ENCODE measurements at places on chromosomes 2 and 18. TPM values are rescaled to one million over a fixed set of nuclear protein-coding genes. Genes with fewer than 3 reads are reported as not detected.

The VWA3B gene
- total RNA-seq: 0.17 TPM

DNA sequence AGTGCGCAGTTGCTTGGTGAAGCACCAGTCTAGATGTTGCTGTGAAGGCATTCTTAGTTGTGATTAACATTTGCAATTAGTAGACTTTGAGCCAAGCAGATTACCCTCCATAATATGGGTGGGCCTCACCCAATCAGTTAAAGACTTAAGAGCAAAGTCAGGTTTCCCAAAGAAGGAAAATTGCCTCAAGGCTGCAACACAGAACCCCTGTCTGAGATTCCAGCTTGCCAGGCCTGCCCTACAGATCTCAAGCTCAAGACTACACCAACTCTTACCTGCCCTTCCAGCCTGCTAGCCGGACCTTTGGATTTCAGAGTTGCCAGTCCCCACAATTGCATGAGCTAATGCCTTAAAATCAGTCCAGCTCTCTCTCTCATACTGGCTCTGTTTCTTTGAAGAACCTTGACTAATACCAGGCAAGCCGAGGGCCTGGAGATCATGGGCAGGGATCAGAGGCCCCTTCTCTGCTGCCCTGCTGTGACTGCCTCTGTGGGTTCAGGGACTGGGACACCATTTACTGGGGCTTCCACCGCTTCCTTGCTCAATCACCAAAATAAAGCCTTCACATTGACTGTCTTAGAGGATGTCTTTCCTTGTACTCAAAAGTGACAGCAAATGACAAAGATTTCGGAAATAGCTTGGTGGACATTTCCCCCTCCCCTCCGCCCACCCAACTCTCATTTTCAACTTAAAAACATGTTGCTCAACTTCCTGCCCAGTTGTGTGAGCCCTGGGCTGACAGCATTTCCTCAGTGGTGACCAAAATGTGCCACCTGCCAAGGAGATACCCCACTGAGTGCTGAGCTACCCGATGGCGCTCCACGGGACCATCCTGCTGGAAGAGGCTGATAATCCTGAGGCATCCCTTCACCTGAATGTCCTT is 86.7 kb downstream of the GALNT14 start:
- DNase-seq: no peak

The SRD5A2 gene
- total RNA-seq: not detected

GRCh38 chr2:234995332-234996068 is 43.7 kb downstream of the SH3BP4 start:
- DNase-seq: no peak

The TTN gene
- total RNA-seq: 19.6 TPM

- DNase-seq: no peak
These were observed 113.2 kb upstream of the CHST9 start for GRCh38 chr18:27298214-27298804.

DNA sequence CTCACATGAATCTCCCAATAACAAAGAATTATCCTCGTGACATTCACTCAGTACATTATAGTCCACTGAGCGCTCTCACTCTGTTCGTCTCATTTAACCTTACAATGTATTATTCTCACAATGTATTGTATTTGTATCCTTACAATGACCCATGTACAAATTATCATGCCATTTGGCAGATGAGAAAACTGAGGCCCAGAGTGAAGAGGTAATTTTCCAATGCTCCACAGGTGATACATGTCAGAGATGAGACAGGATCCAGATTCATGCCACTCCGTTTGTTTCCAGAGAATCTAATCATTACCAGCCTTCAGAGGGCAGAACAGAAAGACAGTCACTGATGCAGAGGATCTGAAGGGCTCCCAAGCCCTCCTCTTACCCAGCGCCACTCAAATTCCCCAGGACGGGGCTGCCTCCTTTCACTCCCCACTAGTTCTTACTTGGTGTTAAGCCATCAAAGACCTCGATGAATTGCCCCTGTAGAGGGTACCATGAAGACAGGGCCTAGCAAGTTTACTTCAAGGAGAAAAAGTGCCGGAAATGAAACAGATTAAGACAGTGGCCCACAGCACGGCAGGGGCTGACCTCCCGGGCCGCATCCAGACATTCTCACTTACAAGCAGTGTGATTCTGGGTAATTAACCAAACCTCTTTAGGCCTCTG is 98.4 kb upstream of the MBOAT2 start:
- no peak for DNase-seq

DNA sequence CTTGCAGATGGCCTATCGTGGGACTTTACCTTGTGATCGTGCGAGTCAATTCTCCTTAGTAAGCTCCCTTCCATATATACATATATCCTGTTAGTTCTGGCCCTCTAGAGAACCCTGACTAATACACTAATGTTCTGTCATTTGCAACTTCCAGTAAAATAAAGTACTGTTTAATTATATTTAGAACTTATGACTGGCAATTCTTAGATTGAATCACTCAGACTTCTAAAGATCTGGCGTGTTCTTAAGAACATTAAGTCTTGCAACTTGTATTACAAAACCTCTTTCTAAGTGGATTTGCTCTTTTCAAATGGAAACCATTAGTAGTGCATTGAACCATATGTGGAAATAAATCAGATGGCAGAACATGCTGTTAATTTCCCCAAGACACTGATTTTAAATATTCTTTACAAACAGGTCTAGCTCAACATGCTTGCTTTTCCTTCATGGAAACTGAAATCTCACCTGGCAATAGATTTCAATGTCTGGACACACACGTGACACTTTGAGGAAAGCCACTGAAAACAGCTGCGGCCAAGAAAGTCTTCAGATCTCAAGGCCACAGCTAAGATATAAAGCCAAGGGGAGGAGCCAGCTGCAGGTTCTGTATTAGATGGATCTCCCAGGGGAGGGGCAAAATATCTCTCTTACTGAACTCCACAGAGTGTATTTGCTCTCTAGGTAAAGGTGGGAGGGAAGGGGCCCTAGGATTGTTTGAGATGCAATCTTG is 50.6 kb downstream of the PMAIP1 start:
- no peak for DNase-seq

GRCh38 chr2:213991453-213992108 is 419.3 kb upstream of the VWC2L start:
- DNase-seq: no peak

DNA sequence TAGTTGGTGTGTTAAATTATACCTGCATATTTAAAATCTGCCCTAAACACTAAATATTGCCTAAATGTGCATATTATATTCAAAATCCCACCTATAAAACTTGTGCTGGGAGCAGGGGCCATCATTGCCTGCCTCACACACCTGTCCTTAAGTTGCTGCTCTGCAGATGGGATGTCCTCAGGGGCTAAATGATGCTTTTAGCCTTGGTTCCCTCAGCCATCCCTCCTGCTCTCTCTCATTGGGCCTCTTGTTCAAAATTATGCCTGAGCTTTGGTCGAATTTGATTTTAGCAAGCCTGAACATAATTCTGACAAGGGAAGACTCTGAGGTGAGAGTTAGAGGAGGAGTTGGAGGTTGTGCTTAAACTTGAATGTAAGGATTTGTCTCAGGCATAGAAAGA is 318.3 kb upstream of the RAB12 start:
- no peak for DNase-seq

DNA sequence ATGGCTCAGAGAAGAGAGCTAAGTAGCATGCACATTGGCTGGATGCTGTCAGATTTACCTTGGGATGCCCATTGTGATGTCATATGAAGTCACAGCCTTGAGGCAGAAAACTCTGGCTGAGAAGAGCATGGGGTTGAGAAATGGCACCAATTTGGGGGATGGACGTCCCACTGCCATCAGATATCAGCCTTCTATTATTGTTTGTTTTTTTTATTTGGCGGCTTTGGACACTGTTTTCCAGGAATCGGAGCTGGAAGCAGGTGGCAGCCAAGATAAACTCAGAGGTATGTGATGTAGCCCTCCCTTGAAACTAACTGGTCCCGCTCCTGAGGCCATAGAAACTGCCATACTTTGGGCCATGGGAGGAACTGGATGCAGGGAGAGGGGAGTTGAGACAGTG is 40.6 kb downstream of the GCKR start:
- DNase-seq: no peak

DNA sequence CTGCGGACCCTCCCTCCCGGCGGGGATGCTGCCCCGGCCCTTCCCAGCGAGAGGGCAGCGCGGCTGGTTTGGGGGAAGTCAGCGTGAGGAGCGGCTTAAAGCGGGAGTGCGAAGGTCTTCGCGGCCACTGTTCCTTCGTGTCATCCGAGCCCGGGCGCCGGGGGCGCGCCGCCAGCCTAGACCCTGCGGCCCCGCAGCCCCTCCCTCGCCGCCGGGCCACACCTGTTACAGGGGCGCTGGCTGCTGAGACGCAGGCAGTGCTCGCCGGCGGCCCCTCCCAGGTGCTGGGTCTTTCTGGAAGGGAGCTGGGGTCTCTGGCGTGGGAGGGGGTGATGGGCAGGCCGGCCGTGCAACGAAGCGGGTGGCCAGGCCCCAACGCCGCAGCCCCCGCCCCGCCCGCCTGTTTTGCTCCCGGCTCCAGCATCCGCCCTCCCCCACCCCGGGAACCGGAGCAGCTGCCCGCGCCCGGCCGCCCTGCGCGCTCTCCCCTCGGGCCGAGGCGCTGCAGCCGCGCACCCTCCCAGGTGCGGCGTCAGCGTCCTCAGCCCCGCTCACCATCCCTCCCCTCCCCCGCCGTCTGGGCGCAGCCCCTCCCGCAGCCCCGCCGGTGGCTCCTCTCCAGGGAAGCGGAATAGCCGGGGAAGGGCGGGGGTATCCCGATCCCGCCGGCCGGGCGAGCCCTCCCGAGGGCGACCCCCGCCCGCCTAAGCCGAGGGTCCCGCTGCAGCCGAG is 727 bp downstream of the KIF1A start:
- no peak for DNase-seq

The SALL3 gene
- not detected for total RNA-seq

DNA sequence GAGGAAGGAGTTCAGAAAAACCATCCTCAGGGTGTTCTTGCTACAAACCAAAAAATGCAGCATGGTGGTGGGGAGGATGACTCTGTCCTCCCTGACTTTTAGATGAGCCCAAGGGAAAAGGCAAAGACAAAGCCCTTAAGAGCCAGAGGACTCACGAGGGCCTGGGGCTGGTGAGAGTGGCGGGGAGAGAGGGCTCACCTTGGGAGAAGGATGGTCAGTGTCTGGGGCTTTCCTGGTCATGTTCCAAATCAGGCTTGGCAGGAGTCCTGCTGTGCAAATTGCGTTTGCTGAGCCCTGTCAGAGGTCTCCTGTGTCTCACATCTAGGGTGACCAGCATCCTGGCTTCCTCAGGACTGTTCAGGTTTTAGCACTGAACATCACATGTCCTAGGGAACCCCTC is 4.7 kb downstream of the UGT1A1 start:
- DNase-seq: no peak

DNA sequence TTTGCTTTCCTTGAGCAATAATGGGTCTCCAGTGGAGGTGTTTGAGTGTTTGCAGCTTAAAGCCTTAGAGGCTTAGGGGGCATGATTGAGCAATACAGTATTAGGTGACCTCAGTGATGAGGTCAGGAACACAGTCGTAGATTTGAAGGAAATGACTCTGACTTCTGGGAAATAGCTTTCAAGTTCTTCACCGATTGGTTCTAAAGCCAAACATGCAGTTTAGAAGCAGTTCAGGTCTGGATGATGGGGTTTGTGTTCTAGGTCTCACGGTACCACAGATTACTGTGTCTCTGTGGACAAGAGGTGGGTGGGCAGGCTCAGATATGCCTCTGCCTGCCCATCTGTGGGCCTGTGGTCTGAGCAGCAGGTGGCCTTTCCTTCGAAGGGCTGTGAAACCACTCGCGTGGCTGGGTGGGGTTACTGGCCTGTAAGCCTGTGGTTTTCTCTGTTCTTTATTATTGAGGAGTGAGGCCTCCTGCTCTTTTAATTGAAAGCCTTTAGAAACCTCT is 7.8 kb downstream of the MTHFD2 start:
- DNase-seq: no peak

The CDH7 gene
- not detected for total RNA-seq

DNA sequence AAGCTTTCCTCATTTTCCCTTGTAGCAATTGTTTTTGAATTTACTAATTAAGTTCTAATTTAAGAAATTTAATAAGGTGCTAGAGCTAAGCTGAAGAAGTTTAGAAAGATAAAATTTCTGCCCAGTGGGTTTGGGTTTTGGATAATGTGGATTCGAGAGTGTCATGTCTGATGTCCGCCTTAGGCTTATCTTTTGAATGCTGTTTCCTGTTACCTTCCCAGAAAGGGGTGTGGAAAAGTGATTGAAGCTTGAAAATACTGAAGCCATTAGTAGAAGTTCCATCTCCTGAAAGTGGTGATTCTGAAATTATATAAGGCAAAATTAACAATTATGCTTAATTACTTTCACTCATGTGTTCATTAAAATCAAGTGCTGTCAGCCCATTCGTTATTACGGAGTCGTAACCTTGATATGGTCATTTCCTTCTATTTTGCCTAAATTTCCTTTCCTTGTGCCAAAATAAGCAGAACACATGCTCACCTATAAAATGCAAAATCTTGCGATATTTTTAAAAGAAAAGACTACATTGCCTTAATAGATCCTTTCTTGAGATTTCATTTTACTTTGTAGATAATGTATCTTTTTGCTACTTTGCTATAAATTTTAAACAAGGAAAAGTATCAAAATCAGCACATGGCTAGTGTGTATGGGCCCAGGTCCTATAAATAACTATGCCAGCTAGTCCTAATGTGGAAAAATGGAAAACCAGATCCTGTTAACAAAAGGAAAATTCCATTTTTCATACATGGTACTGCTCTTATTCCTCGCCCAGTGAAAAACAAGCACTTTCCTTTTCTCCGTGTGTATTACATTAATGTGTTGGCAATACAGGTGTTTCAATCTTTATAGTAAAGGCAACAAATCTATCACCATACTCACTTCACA is 97.3 kb downstream of the ICOS start:
- DNase-seq: no peak

The SMIM21 gene
- not detected for total RNA-seq

DNA sequence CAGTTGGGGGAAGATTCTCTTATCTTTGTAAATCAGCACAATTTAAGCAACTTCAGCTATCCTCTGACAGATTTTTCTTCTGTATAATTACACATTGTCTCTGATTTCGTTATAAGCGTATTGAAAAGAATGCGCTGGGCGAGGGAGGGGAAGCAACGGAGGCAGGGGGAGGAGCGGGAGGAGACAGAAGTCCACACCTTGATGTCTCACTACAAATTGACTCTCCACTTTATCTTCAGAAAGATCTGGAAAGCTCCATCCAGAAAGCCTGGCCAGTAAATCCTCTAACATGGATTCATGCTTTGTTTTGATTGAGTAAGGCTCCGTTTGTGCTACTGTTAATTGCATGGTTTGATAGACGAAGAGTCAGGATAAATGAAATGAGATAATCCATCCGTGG is 76.6 kb downstream of the SMIM21 start:
- DNase-seq: no peak

DNA sequence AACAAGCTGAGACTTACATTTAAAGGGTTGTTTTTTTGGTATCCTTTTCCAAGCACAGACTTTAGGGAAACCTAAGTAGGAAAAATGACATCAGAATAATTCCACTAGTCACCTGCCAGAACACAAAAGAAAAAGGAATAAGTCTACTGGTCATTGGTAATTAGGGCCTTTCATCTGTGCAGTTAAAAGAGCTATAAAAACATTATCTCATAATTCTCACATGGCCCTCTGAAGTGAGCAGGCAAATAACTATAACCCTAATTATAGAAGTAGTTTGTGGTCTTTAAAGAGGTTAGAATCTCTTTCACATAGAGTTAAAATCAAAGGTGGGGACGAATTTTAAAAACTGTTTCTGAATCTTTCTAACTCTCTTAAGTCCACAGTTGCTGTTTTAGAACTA is 111.1 kb upstream of the B3GNT2 start:
- DNase-seq: no peak

GRCh38 chr2:11490194-11490593 is 24.2 kb upstream of the E2F6 start:
- no peak for DNase-seq
